Fibroblast of skin of back (primary cell): ENCODE measurements at places on chromosomes 6 and 20.

DNA sequence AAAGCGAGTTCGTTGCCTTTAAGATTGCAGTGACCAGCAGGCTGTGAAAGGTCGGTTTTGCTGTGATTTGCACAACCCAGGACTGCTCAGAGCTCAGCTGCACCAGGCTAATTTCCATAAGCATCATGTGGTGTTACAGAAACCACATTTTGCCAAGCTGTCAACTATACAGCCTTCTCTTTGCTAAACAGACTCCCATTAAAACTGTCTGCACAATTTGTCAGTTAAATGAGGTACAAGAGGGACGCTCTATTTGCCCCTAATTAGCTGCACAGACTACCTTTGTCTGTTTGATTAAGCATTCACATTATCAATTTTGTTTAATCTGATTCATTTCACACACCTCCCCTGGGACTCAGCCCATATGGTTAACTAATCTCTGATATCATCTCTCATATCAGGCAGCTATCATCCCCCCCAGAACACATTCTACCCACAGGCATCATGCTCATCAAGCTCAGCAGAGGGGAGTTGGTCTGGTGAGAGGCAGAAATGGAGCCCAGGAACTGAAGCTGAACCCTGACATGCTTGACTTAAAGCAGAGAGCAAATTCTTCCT is 62.1 kb downstream of the OLIG3 start:
- DNase-seq: no peak

DNA sequence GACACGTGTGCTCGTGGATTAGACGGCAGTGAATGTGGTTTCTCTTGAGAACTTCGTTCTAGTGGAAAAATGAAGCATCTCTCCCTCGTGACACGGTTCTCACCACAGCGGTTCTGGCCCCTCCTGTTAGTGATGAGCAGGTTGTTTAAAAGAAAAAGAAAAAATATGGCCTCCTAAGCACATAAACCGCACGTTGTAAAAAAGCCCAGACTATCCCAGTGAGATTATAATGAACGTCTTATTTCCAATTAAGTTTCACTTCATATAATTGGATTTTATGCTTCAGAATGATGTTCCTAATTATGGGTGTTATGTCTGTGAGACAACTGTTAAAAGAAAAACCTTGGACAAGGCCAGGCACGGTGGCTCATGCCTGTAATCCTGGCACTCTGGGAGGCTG is 74.5 kb upstream of the FRMD1 start:
- no peak for DNase-seq

- no peak for DNase-seq
These were observed 108.9 kb downstream of the SAMD5 start for GRCh38 chr6:147617366-147617765.

- peak; percentile 2 for DNase-seq
These were observed 348.3 kb upstream of the POU3F2 start for GRCh38 chr6:98486057-98486456.

DNA sequence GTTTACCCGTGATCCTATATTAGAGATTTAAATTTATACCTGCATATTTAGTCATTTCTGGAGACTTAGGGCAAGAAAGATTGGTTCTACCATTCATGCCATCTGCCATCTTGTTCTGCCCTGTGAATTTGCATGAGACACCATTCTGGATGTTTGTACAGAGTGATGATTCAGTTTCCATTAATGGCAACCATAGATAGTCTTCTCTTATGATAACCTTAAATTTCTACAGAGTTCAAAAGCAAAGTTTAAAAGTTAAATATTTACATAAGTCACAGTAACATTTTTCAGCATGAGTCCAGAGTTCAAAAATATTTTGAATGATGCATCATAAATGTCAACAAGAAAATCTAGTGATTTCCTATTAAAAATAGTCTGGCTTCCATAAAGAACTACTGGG is 23.2 kb downstream of the PLCB1 start:
- DNase-seq: peak; percentile 89

GRCh38 chr20:48295966-48296421 is 510.7 kb upstream of the SULF2 start:
- peak; percentile 84 for DNase-seq

DNA sequence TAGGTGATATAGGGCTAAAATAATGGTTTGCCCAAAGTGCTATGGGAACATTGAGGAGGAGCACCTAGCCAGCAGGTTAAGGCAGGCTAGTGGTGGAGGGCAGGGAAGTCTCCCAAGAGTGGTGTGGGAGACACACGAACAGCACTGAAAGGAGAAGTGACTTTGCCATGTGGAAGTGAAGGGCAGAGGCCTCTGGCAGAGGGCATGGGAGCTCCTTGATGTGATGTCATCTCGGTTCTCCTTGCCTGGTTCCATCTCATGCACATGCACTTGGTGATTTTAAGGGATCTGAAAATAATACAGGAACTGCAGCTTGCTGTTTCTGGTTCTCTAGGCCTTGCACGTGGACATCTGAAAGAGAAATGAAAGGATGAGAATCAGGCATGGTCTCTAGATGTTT is 4.7 kb upstream of the MAP3K4 start:
- DNase-seq: no peak

GRCh38 chr6:80382811-80383210 is 276.3 kb downstream of the BCKDHB start:
- peak; percentile 83 for DNase-seq
